ENCODE measurements at places on chromosomes 12 and 14.

- no peak for DNase-seq
Observed at GRCh38 chr14:69315301-69315700, 55.3 kb downstream of the GALNT16 start.

GRCh38 chr12:22687361-22688076 is 62.5 kb downstream of the ETNK1 start:
- no peak for DNase-seq

- peak; percentile 92 for DNase-seq
Observed at GRCh38 chr14:58166005-58166983, 14.3 kb upstream of the ARMH4 start.

DNA sequence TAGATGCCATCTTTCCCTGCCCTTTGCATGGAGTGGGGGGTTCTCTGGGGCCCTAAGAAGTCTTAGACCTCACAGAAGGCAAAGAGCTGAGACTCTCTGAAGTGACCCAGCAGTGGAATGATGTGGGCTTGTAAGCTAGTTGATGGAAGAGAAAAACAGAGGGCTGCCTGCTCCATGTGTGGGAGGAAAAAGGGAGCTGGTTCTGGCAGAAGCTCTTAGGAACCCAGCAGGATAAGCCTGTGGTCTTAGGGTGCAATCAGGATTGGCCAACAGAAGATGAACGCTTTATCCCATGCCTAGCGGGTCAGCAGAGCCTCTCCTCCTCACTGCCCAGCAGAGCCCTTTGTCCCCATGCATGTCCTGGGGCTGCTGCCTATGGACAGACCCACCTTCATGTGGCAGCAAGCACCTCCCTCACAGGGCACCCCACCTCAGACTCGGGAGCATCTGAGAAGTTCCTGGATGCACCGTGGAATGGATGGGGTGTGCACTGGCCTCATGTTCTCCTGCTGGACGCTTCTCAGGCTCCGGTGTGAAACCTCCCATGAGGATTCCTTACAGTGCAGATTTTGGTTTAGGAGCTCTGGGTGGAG is 152.7 kb downstream of the ADGRD1 start:
- no peak for DNase-seq

DNA sequence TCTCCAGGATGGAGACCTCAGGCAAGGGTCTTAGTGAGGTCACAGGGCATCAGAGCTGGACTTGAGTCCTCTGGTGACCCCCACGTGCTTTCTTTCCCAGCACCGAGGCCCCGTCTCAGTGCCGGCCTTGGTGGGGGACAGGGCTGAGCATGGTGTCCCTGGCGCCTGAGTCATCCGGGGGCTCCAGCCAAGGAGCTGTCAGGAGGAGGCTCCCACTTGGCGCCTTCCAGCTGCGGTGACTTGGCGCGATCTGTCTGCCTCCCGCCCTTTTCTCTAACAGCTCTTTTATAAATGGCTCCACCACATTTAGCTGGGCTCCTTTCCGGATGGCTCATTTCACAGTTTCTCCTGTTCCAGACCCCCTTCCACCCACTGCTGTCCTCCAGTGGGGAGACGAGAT is 60.4 kb downstream of the PRMT8 start:
- DNase-seq, result no peak

GRCh38 chr14:35808076-35808637 is 938 bp downstream of the RALGAPA1 start:
- DNase-seq, result no peak

All from neural crest cell (in vitro differentiated cells).